Muscle of back (tissue), 13 donors: ENCODE measurements at places on chromosomes 1 and 21. TPM values are rescaled to one million over a fixed set of nuclear protein-coding genes. Genes with fewer than 3 reads are reported as not detected.

ST6GALNAC3 gene
- polyA plus RNA-seq = 11.0 TPM

CDC42BPA gene
- polyA plus RNA-seq = 32.3 TPM

UBE2U gene
- not detected for polyA plus RNA-seq

GRCh38 chr1:25090707-25091422 is 141.4 kb downstream of the SYF2 start:
- no peak for DNase-seq

GRCh38 chr1:196997423-196997822 is 20.1 kb downstream of the CFHR5 start:
- DNase-seq = peak; percentile 57
